Right atrium auricular region (tissue), 2 donors: ENCODE measurements at places on chromosomes 6 and 20. TPM values are rescaled to one million over a fixed set of nuclear protein-coding genes. Genes with fewer than 3 reads are reported as not detected.

The CDH4 gene
- total RNA-seq, result 0.07 TPM

The SLC35B2 gene
- 23.7 TPM for total RNA-seq

The TRIM15 gene
- total RNA-seq, result not detected

DNA sequence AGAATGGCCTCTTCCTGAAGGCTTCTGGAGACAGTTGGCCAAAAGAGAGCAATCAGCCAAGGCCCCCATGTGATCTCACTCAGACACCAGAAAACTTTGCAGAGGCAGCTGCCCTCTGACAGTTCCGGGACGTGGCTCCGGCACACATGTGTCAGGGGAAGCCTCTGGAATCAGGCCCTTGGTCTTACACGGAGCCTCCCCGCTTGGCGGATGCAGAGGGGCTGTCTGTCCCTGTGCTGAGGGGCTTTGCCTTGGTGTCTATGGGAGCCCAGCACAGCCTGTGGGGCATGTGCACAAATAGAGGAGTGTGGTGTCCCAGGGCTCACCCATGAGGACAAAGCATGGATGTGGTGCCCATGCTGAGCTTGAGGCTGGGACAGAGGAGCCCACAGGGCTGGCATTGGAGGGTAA is 13.8 kb downstream of the SIGLEC1 start:
- DNase-seq, result no peak

- no peak for DNase-seq
Measured at GRCh38 chr6:149130508-149130907, 187.0 kb upstream of the TAB2 start.

GRCh38 chr6:75512591-75512990 is 19.0 kb upstream of the FILIP1 start:
- DNase-seq, result no peak

GRCh38 chr20:53597030-53597482 is 3.4 kb upstream of the ZNF217 start:
- DNase-seq, result peak; percentile 21

DNA sequence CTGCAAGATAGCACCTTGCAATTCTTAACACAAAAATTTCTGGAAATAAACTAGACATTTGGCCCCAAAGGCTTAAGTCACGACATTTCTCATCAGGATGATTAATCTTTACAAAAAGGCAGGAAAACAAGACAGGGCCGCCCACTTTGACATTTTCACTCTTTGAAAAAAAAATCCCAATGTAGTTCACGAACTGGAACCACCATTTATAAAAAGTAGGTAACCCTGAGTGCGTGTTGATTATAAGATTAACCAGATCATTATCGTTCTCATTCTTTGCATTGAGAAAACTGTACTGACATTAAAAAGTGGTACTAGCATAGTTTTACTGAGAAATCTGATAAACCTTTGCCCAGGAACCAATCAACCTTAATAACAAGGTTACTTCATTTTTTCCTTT is 108.8 kb downstream of the HUS1B start:
- DNase-seq, result no peak

DNA sequence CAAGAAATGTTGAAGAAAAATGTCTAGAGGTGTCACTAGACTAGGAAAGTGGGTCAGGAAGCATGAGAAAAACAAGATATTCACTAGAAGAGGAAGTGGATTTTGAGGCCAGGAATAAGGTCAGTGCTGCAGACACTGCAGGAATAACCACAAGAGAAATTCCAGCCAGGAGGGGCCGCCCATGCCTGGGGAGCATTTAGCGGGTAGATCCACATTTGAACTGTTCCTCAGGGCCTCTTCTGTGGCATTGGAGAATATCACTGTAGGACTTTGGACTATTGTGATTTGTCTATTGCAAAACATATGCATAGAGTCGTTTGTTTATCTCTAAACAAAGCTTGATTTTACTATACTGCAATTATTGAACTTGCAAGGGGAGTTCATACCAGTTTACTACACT is 49.6 kb upstream of the CCDC28A start:
- DNase-seq, result no peak

GRCh38 chr6:31676322-31676903 is 4.5 kb downstream of the LY6G5C start:
- no peak for DNase-seq

DNA sequence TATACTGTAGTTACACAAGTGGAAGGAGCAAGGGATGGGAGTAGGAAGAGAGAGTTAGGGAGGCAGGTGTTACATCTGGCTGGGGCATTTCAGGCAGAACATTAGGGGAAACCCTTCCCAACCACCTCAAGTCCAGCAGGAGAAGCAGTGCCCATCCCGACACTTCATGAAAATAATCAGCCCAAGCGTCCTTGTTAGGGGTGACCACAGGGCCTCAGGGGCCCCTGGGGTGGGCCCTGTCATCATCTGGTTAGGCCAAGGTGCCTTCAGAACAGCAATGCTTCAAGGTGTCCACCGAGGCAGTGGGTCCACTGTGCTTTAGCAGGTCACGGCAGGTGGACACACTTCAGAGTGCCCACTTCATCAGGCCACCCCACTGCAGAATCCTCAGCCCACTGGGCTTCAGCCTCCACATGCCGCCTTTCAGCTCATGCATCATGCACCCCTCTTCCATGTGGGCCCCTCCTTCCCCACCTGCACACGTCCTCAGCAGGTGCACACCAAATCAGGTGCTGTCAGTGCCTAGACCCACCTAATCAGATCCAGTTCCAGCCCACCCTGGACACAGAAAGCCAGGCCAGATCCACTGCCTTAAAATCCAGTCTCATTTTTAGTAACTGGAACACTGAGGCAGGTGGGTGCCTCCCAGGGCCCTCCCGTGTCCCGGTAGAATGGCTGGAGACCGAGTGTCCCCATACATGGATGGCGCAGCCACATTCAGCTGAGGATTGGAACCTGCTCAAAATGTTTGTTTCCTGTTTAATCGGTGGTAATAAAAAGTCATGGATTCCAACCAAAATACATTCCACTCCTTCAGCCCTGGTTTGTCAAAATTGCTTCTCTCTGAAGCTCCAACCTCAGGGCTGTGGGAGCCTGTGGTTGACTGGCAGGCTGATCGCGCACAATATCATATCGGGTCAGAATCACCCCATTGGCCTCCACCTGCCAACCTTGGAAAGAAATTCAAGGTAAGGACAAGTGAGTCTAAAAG is 99.5 kb downstream of the ANKRD60 start:
- DNase-seq, result peak; percentile 43
